Lung (tissue), 17 donors: ENCODE measurements at places on chromosomes 2 and 18. TPM values are rescaled to one million over a fixed set of nuclear protein-coding genes. Genes with fewer than 3 reads are reported as not detected.
A peak's percentile ranks its signal among the peaks of the same experiment; 100 is the strongest.

EFHD1 gene
- polyA plus RNA-seq = 2.3 TPM

SPTBN1 gene
- polyA plus RNA-seq = 120 TPM

TNFRSF11A gene
- 1.0 TPM for polyA plus RNA-seq

DNA sequence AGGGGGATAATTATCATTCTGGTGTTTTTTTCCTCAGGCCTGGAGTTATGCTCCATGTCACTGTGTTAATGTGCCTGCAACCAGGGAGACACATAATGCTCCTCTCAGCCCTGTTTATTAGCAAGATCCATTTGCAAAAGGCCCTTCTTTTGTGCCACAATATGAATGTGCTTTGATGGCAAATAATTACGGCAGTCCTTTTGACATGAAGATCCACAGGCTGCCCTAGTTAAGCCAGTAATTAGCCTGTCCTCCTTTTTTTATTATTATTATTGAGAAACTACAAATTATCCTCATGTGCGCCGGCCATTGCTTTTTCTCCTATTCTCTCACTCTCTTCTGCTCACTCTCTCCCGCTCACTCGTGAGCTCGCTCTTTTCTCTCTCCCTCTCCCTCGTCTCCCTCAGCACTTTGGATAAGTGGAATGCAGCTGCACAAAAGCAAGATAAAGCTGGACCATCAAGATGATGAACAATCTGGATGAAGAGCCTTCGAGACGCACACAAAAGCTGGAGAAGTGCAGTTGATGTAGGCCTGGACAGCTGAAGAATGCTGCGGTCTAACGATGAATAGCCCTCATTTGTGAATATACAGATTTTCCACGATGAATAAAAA is 762.3 kb downstream of the BCL11A start:
- no peaks in the 10 kb centered on the region for H3K36me3 ChIP-seq
- H3K27ac ChIP-seq = no peak overlapping the region
- DNase-seq = no peak
- H3K4me1 ChIP-seq = no peaks in the 10 kb centered on the region

DNA sequence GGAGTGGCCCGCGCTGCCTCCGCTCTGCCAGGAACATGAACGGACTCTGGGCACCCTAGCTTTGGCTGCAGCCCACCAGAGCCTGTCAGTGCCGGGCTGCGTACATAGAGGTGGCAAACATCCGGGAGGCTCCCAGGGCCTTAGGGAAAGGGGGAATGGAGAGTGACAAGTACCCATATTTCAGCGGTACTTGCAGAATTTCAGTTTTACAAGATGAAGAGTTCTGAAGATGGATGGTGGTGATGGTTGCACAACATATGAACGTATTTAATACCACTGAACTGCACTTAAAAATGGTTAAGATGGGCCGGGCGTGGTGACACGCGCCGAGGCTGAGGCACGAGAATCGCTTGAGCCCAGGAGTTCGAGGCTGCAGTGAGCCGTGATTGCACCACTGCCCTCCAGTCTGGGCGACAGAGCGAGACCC is 873 bp downstream of the MTHFD2 start:
- no peaks in the 10 kb centered on the region for H3K36me3 ChIP-seq
- peaks cover 13% of the 10 kb centered on the region for H3K4me1 ChIP-seq
- H3K27ac ChIP-seq = peak overlapping the region; percentile 86
- no peaks in the 10 kb centered on the region for H3K27me3 ChIP-seq
- no peak for DNase-seq

GRCh38 chr18:22428672-22429071 is 11.0 kb upstream of the CTAGE1 start:
- peaks cover 6% of the 10 kb centered on the region for H3K4me1 ChIP-seq
- no peaks in the 10 kb centered on the region for H3K36me3 ChIP-seq
- H3K4me3 ChIP-seq = no peak overlapping the region
- H3K27me3 ChIP-seq = no peaks in the 10 kb centered on the region
- DNase-seq = no peak
- H3K27ac ChIP-seq = no peak overlapping the region

GRCh38 chr2:69464575-69464974 is 27.3 kb upstream of the NFU1 start:
- H3K4me1 ChIP-seq = no peaks in the 10 kb centered on the region
- H3K36me3 ChIP-seq = peaks cover 11% of the 10 kb centered on the region
- DNase-seq = no peak

DNA sequence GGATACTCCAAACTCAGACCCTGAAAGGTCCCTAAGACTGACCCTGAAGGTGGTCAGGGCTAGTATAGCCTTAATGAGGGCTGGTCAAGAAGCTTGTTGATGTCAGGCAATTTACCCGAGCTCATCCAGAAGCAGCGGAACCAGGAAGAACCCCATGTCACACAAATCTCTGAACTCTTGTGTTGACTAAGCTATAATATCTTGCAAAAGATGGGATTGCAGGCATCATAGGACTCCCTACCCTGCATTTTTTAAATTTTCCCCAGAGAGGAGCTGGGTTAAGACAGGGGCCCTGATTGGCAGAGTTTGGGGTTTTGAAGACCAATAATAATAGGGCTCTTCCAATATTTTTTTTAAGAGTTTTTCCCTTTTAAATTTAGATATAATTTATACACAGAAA is 2.0 kb upstream of the PLEKHB2 start:
- H3K36me3 ChIP-seq = no peaks in the 10 kb centered on the region
- no peak for DNase-seq
- no peak overlapping the region for H3K4me3 ChIP-seq
- H3K27me3 ChIP-seq = no peaks in the 10 kb centered on the region

GRCh38 chr18:33781429-33781828 is 203.4 kb downstream of the ASXL3 start:
- no peaks in the 10 kb centered on the region for H3K4me1 ChIP-seq
- H3K27ac ChIP-seq = no peak overlapping the region
- no peaks in the 10 kb centered on the region for H3K27me3 ChIP-seq

DNA sequence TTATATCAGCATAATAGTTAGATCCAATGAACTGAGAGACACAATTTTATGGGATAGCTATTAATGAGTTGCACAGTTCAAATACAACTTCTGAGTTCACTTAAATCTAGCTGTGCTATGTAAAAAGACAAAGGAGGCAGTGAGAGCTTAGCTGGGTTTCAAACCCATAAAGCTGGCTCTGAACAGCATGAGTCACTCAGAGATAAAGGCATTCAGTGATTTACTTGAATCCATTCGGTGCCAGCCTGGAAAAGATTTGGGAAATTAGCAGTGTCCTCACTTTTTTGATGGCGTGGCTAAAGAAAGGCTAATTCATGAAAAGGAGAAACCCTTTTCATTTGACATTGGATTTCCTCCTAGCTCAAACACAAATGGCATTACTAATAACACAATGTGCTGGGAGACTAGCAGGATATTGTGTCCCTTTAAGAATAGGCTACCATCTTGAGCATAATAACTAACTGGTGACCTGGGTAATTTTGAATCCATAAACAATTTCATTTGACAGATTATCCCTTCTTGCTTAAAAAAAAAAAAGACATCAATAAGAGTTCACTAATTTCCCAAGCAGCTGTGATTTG is 98.4 kb upstream of the NEUROD1 start:
- H3K4me1 ChIP-seq = peaks cover 15% of the 10 kb centered on the region
- no peak for DNase-seq
- no peaks in the 10 kb centered on the region for H3K27me3 ChIP-seq
- H3K27ac ChIP-seq = no peak overlapping the region
- no peaks in the 10 kb centered on the region for H3K36me3 ChIP-seq

DNA sequence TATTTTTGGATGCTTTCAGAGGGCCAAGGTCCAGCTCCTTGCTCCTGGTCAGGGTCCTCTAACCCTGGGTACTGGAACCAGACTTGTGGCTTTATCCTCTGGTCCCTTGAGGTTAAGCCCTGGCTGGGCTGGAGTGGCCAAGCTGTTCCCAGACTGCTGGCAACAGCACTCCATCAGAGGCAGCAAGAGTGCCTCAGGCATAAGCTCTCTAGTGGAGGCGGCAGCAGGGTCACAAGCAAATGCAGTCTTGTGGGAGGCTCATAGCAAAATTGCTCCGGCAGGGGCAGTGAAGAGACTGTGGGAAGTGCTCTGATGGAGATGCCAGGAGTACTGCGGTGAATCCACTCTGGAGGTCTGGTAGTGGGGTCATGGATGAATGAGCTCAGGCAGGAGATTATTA is 128.9 kb upstream of the OTOS start:
- H3K4me3 ChIP-seq = no peak overlapping the region
- H3K27ac ChIP-seq = no peak overlapping the region
- H3K36me3 ChIP-seq = no peaks in the 10 kb centered on the region
- H3K4me1 ChIP-seq = no peaks in the 10 kb centered on the region

GRCh38 chr2:65728477-65729180 is 296.2 kb upstream of the SPRED2 start:
- H3K36me3 ChIP-seq = no peaks in the 10 kb centered on the region
- H3K4me3 ChIP-seq = no peak overlapping the region
- no peaks in the 10 kb centered on the region for H3K4me1 ChIP-seq
- no peak overlapping the region for H3K27ac ChIP-seq
- no peak for DNase-seq

DNA sequence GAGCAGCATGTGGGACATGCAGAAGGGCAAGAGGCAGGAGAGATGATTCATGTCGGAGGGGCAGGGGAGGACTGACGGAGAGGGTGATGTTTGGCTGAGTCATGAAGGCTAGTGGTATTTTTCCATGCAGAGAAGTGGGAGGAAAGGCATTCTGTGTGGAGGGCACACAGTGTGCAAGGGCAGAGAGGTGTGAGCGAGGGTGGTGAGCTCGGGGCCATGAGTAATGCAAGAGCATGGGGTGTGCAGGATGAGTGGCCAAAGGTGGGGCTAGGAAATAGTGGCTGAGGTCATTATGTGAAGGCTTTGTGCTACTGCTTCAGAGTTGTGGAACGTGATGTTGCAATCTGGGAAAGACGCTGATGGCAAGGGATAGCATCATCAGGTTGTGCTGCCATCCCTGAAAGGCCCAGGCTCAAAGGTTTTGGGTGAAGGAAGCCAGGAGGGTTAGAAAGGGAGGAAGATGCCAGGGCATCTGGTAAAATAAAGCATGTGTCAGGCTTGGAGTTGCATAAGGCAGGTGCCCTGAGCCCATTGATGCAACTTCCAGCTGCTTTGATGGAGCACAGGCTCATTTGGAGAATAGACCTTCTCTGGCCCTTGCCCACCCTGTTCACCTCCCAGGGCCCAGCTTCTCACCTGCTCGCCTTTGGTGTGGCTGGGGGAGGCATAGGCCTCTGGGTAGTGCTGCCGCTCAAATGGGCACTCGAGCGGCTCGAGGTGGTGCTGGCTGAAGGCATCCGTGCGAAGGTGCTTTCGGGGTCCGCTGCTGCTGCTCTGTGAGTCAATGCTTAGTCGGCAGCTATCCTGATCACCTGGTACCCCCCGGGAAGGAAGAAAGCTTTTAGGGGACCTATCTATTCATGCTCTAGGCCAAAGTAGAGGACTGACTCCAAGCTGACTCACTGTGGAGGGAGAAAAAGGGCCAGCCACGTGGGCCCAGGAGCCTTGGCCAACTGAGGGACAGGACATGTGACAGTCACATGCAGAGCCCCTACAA is 37.5 kb downstream of the PAX8 start:
- peak overlapping the region; percentile 80 for H3K27ac ChIP-seq
- no peak for DNase-seq
- no peak overlapping the region for H3K4me3 ChIP-seq
